Stimulated activated CD4-positive, alpha-beta T cell treated with anti-CD3 and anti-CD28 coated beads, Interleukin-12 subunit alpha, Interleukin-12 subunit beta, amount 100 ng/mL, for 24 hours (primary cell): ENCODE measurements at places on chromosomes 12 and 14.
A peak's percentile ranks its signal among the peaks of the same experiment; 100 is the strongest.

DNA sequence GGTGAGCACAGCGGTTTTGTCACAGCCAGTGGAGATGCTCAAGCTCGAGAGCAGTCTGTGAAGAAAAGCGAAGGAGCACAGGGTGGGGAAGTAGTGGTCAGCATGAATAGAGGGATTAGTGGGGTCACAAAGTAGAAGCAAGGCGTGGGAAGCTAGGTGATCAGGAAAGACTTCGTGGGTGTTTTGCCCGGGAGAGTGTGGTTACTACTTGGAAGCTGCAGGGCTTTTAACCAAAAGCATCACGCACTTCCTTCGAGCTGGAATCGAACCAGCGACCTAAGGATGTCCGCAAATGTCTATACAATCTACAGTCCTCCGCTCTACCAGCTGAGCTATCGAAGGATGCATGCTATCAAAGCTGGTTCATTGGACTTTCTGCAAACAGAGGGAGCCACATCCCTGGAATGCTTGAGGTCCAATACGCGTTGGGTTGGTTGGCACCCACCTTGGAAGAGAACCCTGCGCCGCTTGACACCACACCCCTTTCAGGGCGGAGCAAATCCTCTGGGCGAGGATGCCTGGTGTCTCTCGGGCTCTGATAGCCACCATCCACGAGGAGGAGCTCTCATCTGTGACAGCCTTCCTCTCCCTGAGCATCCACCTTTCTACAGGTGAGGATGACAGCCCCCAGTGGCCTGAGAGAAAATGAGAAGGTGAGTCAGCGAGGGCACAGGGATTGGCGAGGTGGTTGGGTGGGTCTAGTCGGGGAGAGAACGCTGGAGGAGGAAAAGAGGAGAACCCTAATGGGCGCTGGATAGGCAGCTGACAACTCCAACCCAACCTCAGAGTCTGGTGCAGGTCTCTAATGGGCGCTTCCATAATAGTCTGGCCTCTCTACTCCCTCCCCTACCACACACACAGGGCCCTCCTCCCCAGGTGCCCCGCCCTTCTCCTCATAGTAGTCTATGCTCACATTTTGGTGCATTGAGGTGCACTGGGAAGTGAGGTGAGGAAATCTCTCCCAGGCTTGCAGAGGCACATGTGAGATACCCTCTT, 16.0 kb upstream of the OR6S1 start:
- no peak for DNase-seq

GRCh38 chr14:33711811-33712216, 239.1 kb downstream of the EGLN3 start:
- no peak for DNase-seq

GRCh38 chr14:32560209-32560857, 231.2 kb downstream of the AKAP6 start:
- DNase-seq: peak; percentile 1

GRCh38 chr14:22096514-22096895, 422.9 kb upstream of the OR4E1 start:
- DNase-seq: no peak

DNA sequence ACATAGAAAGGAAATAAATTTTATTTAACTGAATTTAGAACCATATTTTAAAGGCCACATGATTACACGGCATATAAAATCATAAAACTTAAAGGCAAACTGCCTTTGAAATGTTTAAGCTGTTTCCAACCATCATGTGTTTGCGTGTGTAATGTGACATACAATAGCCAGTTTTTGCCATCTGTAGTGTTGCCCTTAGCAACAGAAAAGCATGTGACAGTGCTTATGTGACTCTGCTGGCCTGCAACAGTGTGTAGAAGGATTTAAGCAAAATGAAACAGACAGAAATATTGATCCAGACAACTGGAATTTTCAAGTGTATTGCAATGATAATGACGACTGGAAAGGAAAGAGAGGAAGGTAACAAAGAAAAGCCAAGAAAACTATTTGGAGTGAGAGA, 49.5 kb downstream of the TSPAN19 start:
- DNase-seq: no peak

DNA sequence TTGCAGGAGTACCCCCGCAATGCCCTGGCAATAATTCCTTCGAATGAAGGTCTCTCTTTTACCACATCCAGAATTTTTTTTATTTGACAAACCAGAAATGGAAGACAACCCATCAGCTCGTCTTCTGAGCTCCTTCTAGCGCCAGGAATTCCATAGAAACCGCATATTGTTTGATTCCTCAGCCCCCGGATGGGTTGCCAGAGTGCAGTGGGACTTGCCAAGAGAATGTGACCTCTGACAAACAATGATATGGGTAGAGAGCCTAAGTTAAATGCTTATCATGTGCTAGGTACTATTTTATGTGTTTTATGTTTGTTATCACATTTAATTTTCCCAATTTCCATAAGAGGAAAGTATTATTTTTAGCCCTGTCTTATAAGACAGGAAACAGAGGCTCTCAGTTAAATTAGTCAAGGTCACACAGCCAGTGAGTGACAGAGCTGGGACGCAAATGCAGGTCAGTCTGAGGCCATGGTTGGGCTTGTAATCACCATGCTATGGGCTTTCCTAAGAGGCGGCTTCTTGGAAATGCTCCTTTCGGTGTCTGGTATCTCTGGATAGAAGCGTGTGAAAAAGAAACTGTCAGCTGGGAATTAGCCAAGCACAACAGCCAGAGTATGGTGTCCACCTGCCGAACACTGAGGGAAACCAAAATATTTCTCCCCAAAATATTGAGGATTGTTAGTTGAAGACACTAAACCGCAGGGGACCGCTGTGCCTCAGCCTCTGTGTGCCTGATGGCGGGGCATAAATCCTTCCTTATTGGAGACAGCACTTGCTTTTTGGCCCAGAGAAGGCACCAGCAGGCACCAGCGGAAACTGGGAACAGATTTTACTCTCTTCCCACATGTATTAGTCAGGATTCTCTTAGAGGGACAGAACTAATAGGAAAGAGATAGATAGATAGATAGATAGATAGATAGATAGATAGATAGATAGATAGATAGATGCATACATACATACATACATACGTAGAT, 29.4 kb upstream of the ETFBKMT start:
- DNase-seq: no peak

DNA sequence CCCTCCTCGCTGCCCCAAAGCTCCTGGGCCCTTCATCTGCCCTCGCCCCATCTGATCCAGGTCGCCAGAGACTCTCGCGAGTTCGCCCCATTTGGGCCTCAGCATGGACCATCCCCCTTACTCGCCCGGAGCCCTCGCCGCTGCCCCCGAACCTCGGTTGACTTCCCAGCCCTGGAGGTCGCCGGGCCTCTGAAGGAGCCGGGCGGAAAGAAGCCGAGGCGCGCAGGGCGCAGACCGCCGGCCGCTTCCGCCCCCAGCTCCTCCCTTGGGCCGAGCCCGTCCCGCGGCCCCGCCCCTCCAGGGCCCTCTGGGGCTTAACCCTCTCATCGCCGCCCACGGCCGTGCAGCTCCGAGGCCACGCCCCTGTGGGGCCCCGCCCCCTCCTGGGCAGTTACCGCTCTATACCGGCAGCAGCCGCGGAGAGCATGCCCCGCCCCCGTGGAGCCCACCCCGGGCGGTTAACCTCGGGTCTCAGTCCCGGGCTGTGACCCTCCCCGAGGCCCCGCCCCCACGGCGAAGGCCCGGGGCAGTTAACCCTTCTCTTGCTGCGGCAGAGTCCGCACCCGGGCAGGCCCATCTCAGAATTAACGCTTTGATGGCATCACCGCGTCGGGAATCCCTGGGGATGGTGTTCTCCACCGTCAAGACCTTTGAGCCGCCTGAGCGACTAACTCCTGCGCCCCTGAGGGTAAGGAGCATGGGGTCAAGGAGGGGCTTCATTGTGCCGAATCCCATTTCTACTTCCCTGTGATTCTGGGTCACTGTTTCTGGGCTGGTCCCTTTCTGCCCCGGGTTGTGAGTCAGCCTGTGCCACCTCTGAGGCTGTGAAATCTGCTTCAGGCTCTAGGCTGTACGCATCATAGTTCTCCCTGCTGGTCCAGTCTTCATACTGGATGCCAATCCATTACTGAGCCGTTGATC, at the start of gene SPSB2:
Gene SPSB2 (minus strand): TSS at position 210 of the 921 bp plus-strand sequence. CDS start 402 bp downstream, outside the sequence.
- peak; percentile 95 for DNase-seq

- peak; percentile 60 for DNase-seq
Observed at GRCh38 chr12:120252071-120252906, 13.2 kb downstream of the PXN start.

DNA sequence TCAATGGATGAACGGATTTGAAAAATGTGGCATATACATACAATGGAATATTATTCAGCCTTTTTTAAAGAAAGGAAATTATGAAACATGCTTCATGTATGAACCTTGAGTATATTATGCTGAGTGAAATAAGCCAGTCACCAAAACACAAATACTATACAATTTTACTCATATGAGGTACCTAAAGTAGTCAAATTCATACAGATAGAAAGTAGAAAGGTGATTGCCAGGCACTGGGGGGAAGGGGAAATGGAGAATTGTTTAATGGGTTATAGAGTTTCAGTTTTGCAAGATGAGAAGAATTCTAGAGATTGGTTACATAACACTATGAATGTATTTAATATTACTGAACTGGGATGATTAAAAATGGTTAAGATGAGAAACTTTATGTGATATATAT, 171.4 kb downstream of the TMTC3 start:
- no peak for DNase-seq

- DNase-seq: no peak
Observed at GRCh38 chr12:52670961-52671360, 9.2 kb downstream of the KRT1 start.

DNA sequence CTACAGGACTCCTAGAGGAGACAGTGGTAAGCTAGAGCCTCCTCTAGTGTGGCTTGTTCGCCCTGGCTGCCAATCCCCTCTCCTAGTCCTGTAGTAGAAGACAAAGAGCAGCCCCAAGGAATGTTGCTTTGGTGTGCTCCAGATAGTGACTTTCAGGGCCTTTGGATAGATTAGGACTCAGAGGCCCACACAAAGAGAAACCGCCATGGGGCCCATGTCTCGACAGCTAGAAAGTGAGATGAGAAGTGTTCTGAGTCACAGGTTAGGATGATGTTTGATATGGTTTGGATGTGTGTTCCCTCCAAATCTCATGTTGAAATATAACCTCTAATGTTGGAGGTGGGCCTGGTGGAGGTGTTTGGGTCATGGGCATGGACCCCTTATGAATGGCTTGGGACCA, 51.8 kb upstream of the JDP2 start:
- DNase-seq: no peak

GRCh38 chr14:68696266-68696665, 96.6 kb downstream of the ZFP36L1 start:
- no peak for DNase-seq

GRCh38 chr12:27572486-27573255, 48.7 kb downstream of the PPFIBP1 start:
- no peak for DNase-seq

GRCh38 chr12:7069386-7069785, 8.9 kb downstream of the C1S start:
- no peak for DNase-seq

DNA sequence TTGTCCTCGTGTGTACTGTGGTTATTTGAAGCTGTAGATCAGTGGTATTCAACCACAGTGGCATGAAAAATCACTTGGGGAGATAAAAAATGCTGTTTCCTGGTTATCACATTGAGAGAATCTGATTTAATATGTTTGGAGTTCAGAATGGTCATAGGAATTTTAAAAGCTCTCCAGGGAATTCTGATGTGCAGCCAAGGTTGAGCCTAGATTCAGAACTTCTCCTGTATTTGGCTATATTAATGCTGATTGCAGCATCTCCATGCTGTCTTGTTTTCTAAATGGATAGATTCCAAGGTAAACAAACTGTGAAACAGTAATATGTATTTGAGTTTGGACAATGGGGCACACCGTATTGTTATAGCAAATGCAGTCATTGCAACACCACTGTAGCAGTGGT, 982.2 kb upstream of the FBXO33 start:
- no peak for DNase-seq

DNA sequence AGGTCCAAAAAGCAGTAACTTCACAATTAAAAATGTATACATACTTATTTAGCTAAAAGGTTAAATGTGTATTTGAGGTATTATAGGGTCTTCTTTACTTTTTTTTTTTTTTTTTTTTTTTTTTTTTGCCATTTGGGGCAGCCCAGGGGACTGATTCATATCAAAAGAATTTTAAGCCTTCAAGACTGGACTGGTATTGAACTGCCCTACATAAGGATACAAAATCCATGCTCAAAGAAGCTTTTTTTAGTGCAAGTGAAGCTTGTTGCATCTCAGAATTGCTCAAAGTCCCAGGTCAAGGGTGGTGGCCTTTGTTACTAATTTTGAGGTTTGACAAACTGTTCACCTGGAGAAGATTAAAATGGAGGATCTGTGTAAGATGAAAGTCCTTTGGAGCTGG, 124.0 kb downstream of the APAF1 start:
- DNase-seq: no peak

DNA sequence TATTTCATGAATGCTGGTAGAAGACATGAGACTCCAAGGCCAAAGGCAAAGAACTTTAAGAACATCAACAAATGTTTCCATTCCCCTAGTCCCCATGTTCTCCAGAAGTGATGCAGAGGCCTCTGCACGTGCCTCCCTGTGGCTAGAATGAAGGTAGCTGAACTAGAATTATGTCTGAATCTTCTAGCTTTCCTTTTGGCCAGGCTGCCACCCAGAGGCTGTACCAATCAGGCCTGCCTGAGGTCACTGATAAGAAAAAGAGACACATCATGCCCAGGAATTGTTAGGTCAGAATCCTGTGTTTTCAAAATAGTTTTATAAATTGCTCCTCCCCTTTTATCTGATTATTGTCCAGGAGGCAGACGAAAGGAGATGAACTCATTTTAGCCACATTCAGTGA, 188.0 kb upstream of the SLC16A7 start:
- no peak for DNase-seq

- no peak for DNase-seq
Observed at GRCh38 chr14:101888182-101888581, 76.2 kb upstream of the DYNC1H1 start.

DNA sequence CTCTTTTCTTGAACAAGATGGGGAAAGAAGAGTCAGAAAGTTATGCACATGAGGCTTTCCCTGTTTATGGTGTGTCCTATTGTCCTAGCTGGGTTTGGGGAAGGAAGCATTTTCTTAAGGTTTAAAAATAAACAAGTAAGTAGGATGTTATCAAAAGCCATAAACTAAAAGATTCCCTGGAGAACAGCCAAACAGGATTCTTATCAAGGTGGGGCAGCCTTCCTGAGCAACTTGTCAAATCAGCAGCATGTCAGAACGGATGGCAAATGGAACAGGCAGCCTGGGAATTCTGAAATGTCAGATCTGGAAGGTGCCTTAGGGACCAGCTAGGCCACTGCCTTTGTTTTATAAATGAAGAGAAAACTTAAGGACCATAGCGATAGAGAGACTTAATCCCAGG, 152.2 kb upstream of the RGS6 start:
- no peak for DNase-seq

DNA sequence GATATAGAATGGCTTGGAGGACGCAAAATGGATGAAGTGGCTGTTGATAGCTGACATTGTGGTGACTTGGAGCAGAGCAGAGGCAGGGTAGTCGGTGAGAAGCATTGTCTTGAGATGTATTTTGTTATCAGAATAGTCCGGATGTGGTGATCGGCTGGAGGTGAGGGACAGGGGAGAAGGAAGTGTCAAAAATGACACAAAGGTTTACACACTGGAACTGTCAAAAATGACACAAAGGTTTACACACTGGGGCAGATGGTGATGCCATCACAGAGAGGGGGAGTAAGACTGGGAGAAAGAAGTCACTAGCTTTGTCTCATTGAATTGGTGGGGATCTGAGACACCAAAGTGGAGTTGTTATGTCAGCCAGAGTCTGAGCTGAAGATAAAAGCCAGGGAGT, 30.1 kb downstream of the CDKL1 start:
- no peak for DNase-seq
